ENCODE measurements at places on chromosomes 6 and 20. TPM values are rescaled to one million over a fixed set of nuclear protein-coding genes. Genes with fewer than 3 reads are reported as not detected.

The OR2H1 gene
- total RNA-seq = not detected

The NUS1 gene
- total RNA-seq = 34.5 TPM

The HLA-DRB5 gene
- total RNA-seq = not detected

The TINAG gene
- total RNA-seq = not detected

The PBX2 gene
- 36.2 TPM for total RNA-seq

The SYNJ2 gene
- total RNA-seq = 42.5 TPM

The HCRTR2 gene
- not detected for total RNA-seq

The MYH7B gene
- not detected for total RNA-seq

The CRNKL1 gene
- 32.8 TPM for total RNA-seq

The SLC44A4 gene
- total RNA-seq = 0.30 TPM

The PRPH2 gene
- total RNA-seq = 4.9 TPM

The MTG2 gene
- total RNA-seq = 15.7 TPM

The ETV7 gene
- total RNA-seq = 0.28 TPM

The GHRH gene
- not detected for total RNA-seq

The LY6G6F gene
- not detected for total RNA-seq

The FOXC1 gene
- total RNA-seq = 0.30 TPM

The NKX2-2 gene
- not detected for total RNA-seq

The KHDC1 gene
- total RNA-seq = 3.0 TPM

The IP6K3 gene
- 1.1 TPM for total RNA-seq

The RAMACL gene
- 0.74 TPM for total RNA-seq

The POM121L2 gene
- total RNA-seq = not detected

The SLC17A3 gene
- not detected for total RNA-seq

The CALHM6 gene
- 2.1 TPM for total RNA-seq

The ATP6V1G2 gene
- total RNA-seq = 3.3 TPM

The RNF144B gene
- total RNA-seq = 0.74 TPM

The SERPINB6 gene
- 89.5 TPM for total RNA-seq

Data from smooth muscle cell of the umbilical artery (primary cell).